Colonic mucosa (tissue), 4 donors: ENCODE measurements at places on chromosomes 5 and 9. TPM values are rescaled to one million over a fixed set of nuclear protein-coding genes. Genes with fewer than 3 reads are reported as not detected.

IFNA21 gene
- total RNA-seq, result not detected

CER1 gene
- not detected for total RNA-seq

FEM1C gene
- 20.2 TPM for total RNA-seq

SPRY4 gene
- total RNA-seq, result 21.5 TPM

OTULINL gene
- total RNA-seq, result 60.1 TPM

RALGPS1 gene
- total RNA-seq, result 27.2 TPM

PCDHAC2 gene
- 0.32 TPM for total RNA-seq

INSL4 gene
- not detected for total RNA-seq

PPP3R2 gene
- not detected for total RNA-seq

ZDHHC11 gene
- 7.8 TPM for total RNA-seq

OR1L6 gene
- total RNA-seq, result not detected

PCDHB5 gene
- total RNA-seq, result 0.66 TPM

SPATA6L gene
- 5.0 TPM for total RNA-seq

IL4 gene
- total RNA-seq, result not detected

PCDHA12 gene
- total RNA-seq, result not detected

TRPM6 gene
- total RNA-seq, result 15.1 TPM

FCN2 gene
- not detected for total RNA-seq

C9orf153 gene
- total RNA-seq, result not detected

TMEM167A gene
- 114 TPM for total RNA-seq

EDIL3 gene
- 23.6 TPM for total RNA-seq

SLC1A3 gene
- 1.9 TPM for total RNA-seq

RAD17 gene
- 17.9 TPM for total RNA-seq

SPATA31E1 gene
- not detected for total RNA-seq

ADAMTS13 gene
- total RNA-seq, result 4.2 TPM

ODF2 gene
- total RNA-seq, result 36.2 TPM

PAX5 gene
- total RNA-seq, result 0.08 TPM

RASEF gene
- total RNA-seq, result 36.8 TPM

PCDHB8 gene
- total RNA-seq, result 0.25 TPM

SCGB3A2 gene
- 0.67 TPM for total RNA-seq

MELK gene
- total RNA-seq, result 11.9 TPM

PPP2R2B gene
- total RNA-seq, result 0.93 TPM

HAPLN1 gene
- total RNA-seq, result 5.9 TPM

PCDHB15 gene
- 0.27 TPM for total RNA-seq

SCGB3A1 gene
- total RNA-seq, result 1.1 TPM

CCDC112 gene
- 7.6 TPM for total RNA-seq

TCF7 gene
- 4.3 TPM for total RNA-seq

CYSRT1 gene
- total RNA-seq, result not detected

CAMK4 gene
- total RNA-seq, result 2.9 TPM

SNX18 gene
- 14.4 TPM for total RNA-seq
